COR-L47 (cell line): ENCODE measurements at places on chromosomes 6 and 20.

DNA sequence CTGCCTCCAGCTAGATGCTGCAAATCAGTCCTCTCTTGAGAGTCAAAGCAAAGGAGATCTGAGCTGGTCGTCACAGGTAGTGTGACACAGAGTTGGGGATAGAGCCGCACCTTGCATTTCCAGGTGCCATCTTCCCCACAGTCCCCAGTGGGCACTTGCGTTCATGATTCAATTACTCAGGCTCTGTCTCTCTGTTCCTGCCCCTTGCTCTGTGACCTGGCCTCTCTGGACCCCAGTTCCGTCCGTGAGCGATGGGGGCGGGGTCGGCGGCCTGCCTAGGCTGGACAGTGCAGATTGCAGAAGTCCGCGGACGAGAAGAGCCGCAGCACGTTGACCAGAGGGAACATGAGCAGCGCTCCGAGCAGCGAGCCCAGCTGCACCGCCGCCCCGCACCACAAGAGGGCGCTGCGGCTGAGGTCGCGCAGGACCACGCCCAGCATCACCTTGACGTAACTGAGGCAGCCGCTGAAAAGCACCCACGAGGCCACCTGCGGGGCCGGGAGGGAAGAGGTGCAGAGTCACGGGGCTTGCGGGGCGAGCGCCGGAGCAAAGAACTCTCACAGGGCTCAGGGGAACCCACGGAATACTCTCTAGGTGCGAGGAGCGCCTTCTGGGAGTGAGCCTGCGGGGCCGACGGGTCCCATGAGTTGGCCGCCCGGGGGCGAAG, 7.4 kb downstream of the SLC52A3 start:
- no peak for DNase-seq

- DNase-seq = no peak
Observed at GRCh38 chr20:63150391-63150898, 65.5 kb downstream of the YTHDF1 start.

DNA sequence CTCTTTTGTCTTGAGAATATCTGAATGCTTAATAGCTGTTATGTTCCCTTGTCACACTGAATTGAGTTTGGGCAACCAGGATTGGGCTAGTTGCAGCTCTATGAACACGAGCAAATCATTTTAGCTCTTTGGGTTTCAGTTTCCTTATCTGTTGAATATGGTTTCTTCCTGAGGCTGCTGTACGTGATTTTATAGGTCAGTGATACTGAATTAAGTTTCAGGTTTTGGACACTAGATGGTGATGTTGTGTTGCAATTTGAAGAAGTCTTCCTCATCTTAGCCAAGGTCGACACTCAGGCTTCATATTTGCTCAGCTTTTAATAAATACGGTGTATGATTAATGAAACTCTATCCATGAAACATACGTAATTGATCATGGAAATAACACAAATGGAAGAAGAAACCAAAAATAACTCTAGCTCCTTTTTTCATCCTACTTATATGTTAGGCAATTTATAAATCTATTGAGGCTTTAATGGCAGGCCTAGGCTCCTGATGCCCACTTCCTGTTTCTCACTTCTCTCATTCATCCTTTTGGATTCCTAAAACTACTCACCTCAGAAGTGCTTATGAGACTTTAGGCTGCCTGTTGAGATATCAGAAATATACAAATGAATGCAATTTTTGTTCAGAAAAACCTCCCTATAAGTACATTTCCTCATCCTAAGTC, 354.1 kb upstream of the MAP3K7 start:
- DNase-seq = peak; percentile 54

- DNase-seq = no peak
Observed at GRCh38 chr6:141394125-141394536, 738.6 kb upstream of the GJE1 start.

DNA sequence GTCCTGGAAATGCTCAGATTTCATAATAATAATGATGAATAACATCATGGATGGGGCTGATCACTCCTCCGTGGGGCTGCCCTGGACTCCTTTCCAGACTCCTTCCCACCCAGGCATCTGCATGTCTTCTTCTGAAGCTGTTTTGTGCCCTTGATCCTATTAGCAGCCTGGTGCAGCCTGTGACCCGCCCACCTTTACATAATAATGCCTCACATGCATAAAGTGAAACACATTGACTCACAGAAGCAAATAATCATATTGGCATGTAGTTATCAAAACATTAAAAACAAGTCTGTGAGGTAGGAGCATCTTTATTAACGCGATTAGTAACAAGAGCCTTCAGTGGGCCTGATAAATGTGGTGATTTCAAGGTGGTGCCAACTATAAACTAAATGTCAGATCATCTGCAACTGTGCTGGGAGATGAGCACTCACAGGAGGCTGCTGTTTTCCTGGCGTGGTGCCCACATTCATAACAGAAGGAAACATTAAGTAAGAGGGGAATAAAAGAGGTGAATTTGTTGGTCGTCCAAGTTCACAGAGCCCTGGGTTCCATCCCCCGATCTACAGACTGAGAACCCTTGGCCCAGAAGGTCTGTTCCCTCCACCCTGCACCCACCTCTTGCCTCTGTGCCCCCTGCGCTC, 344.7 kb downstream of the CDH4 start:
- no peak for DNase-seq

GRCh38 chr6:156875062-156875461, 97.9 kb downstream of the ARID1B start:
- no peak for DNase-seq

GRCh38 chr6:5729813-5730517, 276.8 kb downstream of the NRN1 start:
- no peak for DNase-seq

GRCh38 chr6:33420491-33421343, 852 bp downstream of the SYNGAP1 start:
- peak; percentile 24 for DNase-seq

DNA sequence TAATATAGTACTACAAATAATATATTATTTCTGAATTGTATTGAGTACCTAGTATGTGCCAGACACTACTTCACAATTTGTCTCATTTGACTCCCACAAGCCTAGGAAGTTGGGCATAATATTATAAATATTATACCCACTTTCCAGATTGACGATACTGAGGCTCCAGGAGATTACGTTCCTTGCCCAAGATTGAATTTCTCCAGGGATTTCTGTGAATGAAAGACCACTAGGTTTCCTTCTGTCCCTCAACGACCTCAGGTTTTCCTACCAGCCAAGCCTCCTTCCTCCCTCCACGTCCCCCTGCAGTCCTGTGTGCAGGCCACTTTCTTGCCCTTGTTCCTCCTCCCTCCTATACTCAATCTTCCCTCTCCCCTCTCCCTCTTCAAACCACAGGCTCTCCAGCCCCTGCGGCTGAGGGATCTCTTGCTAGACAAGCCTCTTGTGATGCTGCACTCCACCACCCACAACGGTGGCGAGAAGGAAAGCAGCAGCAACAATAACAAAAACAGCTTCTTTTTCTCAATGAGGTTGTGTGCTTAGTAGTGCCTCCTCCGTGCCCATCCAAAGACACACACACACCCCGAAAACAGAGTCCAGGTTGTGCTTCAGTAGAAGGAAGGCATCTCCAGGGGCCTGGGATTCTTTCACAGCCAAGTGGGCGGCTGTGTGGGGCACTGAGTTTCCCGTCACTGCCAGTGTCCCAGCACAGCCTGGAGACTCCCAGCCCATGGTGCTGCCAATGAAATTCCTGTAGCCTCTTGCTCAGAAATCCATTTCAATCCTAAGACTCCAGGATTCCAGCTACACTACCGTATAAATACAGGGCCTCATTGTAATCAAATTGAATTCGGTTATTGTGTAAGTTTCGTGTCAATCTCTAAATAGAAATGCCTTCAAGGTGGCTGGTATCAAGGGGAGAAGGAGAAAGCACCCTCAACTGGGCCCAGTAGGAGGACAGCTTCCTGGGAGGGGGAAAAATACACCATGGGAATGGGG, 94.4 kb downstream of the NCR2 start:
- no peak for DNase-seq

DNA sequence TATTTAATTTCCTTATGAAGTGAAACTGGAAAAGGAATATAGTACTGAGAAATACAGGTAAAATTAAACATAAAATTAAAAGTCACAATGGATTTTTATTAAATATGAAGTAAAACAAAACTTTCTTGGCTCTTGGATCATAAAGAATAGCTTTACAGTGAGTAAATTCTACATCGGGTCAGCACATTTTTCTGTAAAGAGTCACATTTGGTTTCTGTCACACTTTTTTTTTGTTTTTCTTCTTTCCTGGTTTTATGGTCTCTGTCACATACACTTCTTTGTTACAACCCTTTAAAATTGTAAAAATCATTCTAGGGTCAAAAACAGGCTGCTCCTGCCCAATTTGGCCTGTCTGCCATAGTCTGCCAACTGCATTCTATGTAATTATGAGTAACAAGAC, 254.4 kb upstream of the POU3F2 start:
- DNase-seq = no peak

- no peak for DNase-seq
Observed at GRCh38 chr6:144588697-144589325, 303.7 kb downstream of the UTRN start.

GRCh38 chr6:141752677-141753076, 380.0 kb upstream of the GJE1 start:
- no peak for DNase-seq

- peak; percentile 32 for DNase-seq
Observed at GRCh38 chr20:50577175-50578018, 67.2 kb downstream of the PTPN1 start.

- peak; percentile 43 for DNase-seq
Observed at GRCh38 chr20:29873946-29874345, 1383.5 kb upstream of the DEFB115 start.

- no peak for DNase-seq
Observed at GRCh38 chr20:14069796-14070195, 74.5 kb downstream of the MACROD2 start.

- peak; percentile 92 for DNase-seq
Observed at GRCh38 chr6:26223650-26224546, 136.7 kb downstream of the HFE start.

- no peak for DNase-seq
Observed at GRCh38 chr6:221531-222349, 70.5 kb upstream of the DUSP22 start.

GRCh38 chr6:77415706-77416105, 47.6 kb downstream of the HTR1B start:
- no peak for DNase-seq

- DNase-seq = no peak
Observed at GRCh38 chr20:39766333-39766732, 804.2 kb downstream of the DHX35 start.

- DNase-seq = peak; percentile 50
Observed at GRCh38 chr6:17987697-17988421, 424 bp upstream of the KIF13A start.

DNA sequence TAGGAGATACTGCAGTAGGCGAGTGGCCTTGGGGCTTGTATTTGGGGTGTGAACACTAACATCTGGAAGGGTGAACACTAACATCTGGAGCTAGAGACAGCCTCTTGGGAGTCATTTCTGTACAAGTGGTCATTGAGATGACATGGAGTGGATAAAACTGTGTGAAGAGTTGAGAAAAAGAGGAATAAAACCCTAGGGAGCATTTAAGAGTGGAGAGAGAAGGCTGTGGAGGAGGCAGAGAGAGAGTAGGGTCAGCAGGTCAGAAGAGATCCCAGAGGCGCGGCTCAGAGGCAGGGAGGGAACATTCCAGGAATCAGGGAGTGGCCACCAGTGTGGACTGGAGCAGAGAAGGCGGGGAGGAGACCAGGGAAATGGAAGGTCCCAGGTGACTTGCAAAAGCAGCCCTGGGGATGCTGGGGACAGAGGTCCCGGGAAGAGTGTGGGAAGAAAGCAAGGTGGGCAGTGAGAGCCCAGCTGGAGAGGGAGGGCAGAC, 202.0 kb upstream of the RNF24 start:
- DNase-seq = no peak

- peak; percentile 73 for DNase-seq
Observed at GRCh38 chr6:98946879-98947410, 801 bp downstream of the FBXL4 start.

DNA sequence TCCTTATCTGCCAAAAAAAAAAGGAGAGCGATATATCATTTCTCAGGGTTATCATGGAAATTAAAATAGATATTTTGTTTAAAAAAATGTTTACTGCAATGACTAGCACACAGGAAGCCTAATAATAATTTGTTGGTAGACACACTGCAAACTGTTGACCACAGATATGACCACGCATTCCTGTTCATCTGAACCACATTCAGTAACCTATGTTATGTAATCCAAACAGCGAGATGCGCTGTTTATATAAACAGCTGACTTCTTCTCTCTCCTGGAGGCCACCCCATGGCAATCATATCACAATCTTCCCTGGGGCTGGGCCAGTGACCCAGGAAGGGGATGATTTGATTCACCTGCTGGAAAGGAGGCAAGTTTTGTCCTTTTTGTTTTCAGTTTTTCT, 129.3 kb upstream of the UST start:
- no peak for DNase-seq

DNA sequence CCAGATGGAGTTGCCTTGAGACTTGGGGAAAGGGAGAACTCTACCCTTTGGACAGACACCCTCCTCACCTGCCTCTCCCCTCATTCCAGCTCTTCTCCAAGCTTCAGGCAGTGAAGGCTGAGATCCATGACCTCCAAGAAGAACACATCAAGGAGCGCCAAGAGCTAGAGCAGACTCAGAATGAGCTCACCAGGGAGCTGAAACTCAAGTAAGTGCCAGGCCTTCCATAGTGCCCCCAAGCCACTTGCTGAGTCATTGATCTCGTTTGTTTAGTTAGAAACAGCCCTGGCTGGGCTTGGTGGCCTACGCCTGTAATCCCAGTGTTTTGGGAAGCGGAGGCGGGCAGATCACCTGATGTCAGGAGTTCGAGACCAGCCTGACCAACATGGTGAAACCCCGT, 39.2 kb downstream of the KIF3B start:
- no peak for DNase-seq

DNA sequence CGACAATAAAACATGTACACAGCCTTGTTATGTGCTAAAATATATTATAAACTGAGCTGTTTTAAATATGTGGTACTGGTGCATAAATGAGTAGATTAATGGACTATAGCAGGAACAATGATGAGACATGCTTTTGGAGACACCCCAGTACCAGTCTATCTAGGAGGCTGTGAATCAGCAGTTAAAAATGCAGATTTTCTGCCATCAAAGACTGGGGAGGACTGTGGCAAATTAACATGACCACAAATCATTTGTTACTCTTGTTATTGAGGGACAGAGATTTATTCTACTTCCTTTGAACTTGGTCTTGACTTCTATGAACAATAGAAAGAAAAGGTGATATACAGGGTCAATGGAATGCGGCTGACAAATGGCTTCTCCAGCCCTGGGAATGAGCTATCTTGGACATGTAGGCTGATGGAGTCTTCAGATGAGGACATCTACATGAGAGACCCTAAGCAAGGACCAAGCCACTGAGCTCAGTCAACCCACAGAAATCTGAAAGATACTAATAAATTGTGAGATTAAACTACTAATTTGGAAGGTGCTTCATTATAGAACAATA, 551.7 kb upstream of the GJE1 start:
- no peak for DNase-seq

DNA sequence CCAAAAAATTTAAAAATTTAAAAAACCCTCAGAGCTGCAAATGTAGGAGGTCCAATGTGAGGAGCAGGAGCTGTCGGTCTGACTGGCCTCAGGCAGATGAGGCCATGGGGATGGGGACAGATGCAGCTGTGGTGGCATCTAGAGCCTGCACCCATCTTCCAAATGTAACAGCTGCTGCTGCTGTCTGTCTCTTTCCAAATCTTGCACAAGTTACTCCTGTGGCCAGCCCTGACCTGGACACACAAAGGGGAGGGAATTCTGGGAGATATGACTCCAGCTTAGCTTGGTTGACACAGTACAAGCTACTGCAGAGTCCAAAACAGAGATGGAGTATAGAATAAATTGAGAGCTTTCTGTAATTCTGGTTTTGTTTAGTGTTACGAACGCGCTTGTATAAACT, 115.2 kb downstream of the PRND start:
- no peak for DNase-seq
